CD8-positive, alpha-beta memory T cell (primary cell): ENCODE measurements at places on chromosomes 1 and 21.

- DNase-seq = no peak
Measured at GRCh38 chr1:78678324-78678723, 28.7 kb downstream of the IFI44 start.

DNA sequence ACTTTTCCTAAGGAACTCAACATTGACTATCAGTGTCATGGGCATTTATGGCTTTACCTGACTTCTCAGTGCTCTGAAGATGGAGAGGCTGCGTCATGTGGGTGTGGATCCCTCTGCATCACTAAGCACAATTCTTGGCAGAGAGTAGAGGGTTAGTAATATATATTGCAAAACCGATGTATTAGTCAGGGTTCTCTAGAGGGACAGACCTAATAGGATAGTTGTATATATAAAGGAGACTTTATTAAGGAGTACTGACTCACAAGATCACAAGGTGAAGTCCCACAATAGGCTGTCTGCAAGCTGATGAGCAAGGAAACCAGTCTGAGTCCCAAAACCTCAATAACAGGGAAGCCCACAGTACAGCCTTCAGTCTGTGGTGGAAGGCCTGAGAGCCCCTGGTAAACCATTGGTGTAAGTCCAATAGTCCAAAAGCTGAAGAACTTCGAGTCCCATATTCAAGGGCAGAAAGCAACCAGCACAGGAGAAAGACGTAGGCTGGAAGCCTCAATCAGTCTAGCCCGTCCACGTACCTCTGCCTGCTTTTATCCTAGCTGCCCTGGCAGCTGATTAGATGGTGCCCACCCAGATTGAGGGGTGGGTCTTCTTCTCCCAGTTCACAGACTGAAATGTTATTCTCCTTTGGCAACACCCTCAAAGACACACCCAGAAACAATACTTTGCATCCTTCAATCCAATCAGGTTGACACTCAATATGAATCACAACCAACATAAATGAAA, 159.7 kb upstream of the NRIP1 start:
- no peak for DNase-seq

DNA sequence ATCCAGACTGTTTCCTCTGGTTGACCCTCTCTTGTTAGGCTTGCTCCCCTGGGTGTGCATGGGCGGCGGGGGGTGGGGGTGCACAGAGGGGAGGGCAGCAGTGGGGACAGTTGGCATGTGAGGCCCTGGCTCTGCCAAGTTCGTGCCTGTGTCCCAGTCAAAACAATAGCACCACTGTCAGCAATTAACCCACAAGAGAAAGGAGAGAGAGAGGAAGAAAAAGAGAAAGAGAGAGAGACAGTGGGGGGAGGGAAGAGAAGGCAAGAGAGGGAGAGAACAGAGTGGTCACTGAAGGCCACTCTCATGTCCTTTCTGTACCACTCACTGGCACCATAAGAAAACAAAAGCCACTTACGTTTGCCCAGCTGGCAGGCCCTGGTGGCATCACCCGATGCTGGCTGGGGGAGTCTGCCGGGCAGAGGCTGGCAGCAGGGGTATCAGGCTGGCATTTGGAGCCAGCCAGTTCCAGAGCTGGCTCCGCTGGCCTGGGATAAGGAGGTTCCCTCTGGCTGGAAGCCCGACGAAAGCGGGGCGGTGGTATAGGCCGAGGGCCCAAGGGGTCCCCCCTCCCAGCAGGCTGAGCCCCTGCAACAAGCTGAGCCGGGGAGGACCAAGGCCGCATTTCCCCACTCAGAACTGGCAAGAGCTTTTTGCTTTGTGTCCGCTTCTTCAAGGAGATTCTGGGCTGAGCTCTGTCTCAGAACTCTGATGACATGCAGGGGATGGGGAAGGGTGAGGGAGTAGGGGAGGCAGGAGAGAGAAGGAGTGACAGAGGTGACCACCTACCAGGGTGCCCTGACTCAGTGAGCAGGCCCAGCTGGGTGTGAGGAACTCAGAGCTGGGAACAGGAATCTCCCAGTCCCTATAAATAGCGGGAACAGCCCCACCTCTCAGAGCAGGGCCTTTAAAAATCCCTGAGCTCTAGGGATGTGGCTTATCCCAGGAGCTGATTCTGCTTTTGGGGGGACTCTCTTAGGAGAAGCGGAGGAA, 27.9 kb downstream of the PIK3C2B start:
- DNase-seq = no peak

DNA sequence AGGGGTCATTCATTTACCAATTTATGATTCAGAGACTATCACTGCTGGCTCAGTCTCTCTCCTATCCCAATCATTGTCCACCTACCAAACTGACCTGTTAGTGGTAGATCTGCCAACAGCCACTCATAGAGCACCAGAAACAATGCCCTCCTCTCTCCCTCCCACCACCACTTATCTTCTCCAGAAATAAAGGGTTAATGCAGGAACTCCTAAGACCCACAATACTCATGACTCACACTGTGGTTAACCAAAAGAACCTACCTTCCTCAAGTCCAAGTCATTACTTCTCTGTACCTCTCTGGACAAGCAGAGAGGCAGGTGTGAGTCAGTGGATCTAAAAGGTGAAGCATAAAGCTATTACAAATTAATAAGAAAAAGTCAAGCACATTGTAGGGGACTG, 40.9 kb upstream of the CAMK1G start:
- no peak for DNase-seq

GRCh38 chr1:235735621-235736020, 86.0 kb upstream of the GNG4 start:
- DNase-seq = no peak

GRCh38 chr1:6059866-6060265, 14.2 kb downstream of the KCNAB2 start:
- no peak for DNase-seq

GRCh38 chr1:65025794-65026193, 59.4 kb upstream of the JAK1 start:
- no peak for DNase-seq

DNA sequence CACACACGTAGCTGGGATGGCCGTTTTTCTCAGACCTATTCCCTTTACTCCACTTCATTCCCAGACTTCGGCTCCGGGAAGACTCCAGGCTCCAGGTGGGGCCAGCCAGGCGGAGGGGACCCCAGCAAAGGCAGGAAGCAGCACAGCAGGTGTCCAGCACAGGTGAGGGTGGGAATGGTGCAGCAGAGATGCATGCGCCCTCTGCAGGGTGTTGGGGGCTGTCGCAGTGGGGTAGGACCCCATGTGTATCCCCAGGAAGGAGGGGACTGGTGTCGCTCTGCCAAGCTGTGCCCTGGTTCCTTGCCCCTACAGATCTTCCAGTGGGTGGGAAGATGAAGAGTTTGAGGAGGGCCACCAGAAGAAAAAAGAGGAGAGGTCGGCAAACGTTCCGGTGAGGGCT, 5.3 kb downstream of the TTC24 start:
- no peak for DNase-seq

DNA sequence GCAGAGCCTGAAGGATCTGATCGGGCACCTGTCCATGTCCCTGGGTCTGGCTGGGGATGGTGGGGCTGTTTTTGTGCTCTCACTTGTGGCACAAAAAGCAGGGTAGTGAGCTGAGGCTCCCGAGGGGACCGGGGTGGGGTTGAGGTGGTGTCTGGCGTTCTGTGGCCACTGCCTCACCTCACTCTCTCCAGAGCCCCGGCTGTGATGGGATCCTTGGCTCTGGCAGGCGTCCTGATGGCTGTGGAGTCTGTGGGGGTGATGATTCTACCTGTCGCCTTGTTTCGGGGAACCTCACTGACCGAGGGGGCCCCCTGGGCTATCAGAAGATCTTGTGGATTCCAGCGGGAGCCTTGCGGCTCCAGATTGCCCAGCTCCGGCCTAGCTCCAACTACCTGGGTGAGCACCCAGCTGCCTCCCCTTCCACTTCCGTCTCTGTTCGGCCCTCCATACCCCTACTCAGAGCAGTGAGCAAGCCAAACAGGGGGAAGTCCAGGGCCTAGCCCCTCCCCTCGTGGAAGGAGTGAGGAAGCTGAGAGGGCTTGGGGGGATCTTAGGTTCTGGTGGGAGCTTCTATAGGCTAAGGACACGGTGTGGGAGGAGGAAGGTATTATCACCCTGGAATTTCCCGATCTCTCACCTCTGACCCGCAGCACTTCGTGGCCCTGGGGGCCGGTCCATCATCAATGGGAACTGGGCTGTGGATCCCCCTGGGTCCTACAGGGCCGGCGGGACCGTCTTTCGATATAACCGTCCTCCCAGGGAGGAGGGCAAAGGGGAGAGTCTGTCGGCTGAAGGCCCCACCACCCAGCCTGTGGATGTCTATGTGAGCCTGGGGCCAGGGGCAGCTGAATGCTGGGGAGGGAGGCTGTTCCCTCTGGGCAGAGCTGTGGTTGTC, 7.0 kb downstream of the ADAMTSL4 start:
- no peak for DNase-seq

DNA sequence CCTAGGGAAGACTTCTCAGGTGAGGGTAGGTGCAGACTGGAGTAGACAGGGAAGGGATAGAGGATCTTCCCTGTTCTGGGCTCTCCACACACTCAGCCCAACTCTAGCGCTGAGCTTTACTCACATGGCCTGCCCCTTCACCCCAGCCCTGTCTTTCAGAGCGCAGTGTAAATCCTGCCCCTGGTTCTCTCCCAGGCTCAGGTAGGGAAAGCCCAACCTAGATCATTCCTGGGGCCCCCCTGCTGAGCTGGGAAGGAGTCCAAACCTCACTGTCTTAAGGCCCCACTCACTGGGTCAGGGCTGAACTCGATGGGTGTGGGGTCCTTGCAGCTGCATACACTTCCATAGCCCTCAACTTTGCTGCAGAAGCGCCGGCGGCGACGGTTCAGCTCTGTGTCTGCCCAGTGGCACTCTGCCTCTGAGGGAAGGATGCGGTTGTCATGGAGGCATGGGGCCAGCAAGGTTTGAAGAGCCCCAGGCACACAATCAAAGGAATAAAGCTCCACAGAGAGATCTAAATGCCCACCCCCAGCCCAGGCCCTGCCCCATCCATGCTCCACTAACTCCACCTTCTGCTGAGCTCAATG, 4.2 kb downstream of the POMGNT1 start:
- no peak for DNase-seq

DNA sequence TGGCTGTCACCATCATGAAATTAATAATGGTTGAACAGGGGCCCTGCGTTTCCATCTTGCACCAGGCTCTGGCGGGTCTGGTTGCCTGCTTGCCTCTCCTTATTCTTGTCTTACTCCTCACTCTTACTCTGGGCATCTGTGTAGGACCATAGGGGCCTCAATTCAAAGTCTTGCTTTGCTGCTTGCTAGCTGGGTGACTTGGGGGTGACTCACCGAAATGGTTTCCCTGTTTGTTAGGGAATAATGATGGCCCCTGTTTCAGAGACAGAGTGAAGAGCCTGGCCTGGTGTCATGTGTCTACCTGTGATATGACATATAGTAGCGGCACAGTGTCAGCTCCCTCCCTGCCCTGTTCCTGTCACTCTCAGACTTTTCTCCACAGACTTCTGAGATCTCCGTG, 24.6 kb downstream of the KCNC4 start:
- DNase-seq = no peak

- DNase-seq = no peak
Measured at GRCh38 chr1:77552626-77553025, 129.8 kb downstream of the ZZZ3 start.

DNA sequence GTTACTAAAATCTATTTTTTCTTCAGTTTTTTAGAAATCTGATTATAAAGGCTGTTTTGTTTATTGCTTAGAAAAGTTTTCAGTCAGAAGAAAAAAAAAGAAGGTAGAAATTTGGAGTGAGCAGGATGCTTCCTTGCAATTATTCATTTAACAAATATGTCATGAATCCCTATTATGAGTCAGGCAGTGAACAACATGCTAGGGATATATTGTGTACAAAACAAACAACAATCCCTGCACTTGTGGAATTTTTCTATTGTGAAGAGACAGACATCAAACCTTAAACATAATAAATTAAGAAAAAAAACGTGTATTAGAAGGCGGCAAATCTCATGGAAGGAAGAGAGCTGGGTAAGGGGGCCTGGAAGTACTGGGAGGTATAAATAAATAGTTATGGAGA, 664.1 kb upstream of the CAMK1G start:
- DNase-seq = no peak

DNA sequence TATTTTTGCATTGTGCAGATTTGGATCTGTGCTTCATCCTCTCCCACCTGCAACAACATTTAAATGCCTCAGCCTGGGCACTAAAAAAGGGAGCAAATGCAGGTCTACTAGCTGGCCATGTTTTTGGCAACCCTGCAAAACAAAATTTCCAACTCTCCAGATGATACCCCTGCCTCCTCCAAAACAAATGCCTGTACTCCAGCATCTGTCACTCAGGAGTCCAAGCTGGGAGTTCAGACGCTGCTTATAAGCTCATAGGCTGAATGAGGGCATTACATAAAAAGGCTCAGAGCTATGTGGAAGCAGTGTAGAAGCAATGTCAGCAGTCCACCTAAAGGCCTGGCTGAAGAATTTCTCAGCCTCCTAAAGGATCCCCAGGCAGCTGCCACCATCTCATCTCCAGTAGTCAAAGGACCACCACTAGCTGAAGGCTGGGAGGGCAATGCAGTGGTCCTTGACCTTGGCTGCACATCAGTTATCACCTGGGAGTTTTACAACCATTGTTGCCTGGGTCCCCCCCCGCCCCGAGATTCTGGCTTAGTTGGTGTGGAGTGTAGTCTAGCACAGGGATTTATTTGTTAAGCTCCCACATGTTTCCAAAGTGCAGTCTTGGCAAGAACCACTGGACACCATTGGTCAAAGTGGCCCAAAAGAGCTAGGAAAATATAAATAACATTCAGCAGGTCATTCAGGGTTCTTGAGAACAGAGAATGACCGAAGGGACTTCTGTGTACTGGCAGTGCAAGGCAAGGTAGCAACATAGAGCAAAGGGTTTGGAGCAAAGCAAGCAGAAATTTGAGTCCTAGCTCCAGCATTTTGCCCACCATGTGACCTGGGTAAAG, 57.2 kb downstream of the ITPKB start:
- DNase-seq = no peak

GRCh38 chr1:168229893-168230292, 4.1 kb downstream of the SFT2D2 start:
- no peak for DNase-seq

- DNase-seq = no peak
Measured at GRCh38 chr1:17412093-17412870, 27.2 kb downstream of the RCC2 start.

GRCh38 chr1:39895731-39896480, 5.8 kb downstream of the MYCL start:
- DNase-seq = no peak

- no peak for DNase-seq
Measured at GRCh38 chr1:5620997-5621396, 371.2 kb downstream of the NPHP4 start.
